Stimulated activated CD8-positive, alpha-beta memory T cell treated with anti-CD3 and anti-CD28 coated beads, Interleukin-2, amount 100 ng/mL, for 1 hour (primary cell): ENCODE measurements at places on chromosomes 3 and 15.

- DNase-seq = no peak
Observed at GRCh38 chr3:19384868-19385267, 236.6 kb downstream of the KCNH8 start.

DNA sequence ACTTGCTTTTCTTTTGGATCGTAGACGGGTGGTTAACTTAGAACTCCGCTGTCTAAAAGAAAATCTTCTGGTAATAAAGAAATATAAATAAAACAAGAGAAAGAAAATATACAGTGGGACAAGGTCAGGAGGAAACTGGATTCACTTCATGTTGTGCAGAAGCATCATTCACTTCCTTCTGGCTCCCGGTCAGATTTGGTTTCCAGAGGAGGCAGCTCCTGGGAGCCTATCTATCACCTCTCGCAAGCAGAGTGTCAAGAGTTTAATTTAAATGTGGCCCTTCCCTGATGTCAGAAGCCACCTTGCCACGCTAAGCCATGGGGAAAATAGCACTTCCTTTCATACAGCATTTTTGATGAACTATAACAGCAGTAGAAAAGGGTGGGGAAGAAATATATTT, 139.1 kb downstream of the NSMCE3 start:
- DNase-seq = no peak

- DNase-seq = no peak
Observed at GRCh38 chr3:150744041-150744918, 18.7 kb downstream of the SIAH2 start.

GRCh38 chr3:48412375-48413001, 17.4 kb downstream of the PLXNB1 start:
- DNase-seq = no peak

DNA sequence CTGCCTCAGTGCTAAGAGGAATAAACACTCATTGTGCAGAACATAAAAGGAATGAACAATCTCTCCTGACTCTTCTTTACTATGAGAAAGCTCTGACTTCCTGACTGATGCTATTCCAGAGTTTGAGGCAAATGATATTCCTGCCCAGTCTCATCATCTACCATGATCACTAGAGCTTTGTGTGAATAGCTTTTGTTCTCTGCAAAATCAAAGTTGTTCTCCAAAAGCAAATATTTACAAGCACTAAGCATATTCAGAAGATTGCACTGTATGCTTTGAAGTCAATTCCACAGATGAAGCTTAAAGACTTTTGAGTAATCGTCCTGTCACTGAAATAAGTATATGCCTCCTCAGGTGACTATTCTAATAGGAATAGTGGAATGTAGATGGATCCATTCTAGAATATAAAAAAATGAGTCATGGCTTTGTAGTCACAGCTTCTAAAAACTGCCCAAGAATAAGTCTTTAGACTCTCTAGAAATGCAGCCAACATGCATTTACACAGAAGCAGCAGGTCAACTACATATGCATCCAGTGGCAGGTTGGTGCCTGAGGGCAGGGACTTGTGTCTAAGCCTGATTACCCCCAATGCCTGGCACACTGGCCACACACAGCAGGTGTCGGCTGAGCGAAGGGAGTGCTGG, 34.6 kb downstream of the TNFAIP8L3 start:
- DNase-seq = no peak
